ENCODE measurements at places on chromosomes 1 and 21.

- no peak for DNase-seq
Measured at GRCh38 chr1:231493421-231494185, 34.9 kb upstream of the TSNAX start.

- DNase-seq: no peak
Measured at GRCh38 chr1:32892368-32893197, 6.3 kb downstream of the HPCA start.

GRCh38 chr21:32570456-32570855, 14.9 kb downstream of the TCP10L start:
- no peak for DNase-seq

GRCh38 chr1:89673251-89673650, 40.3 kb downstream of the LRRC8C start:
- no peak for DNase-seq

DNA sequence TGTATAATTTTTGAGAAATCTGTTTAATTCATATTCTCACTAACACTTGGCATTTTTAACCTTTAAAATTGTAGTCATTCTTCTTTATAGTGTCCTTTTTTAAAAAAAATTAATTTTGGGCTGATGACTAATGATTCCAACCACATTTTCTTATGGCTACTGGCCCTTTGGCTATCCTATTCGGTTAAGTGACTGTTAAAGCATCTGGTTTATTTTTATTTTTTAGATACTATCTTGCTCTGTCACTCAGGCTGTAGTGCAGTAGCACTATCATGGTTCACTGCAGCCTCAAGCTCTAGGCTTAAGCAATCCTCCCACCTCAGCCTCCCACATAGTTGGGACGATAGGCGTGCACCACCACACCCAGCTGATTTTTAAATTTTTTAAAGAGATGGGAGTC, 723.2 kb upstream of the CXADR start:
- no peak for DNase-seq

GRCh38 chr1:209884665-209885117, 53.3 kb upstream of the SYT14 start:
- no peak for DNase-seq

DNA sequence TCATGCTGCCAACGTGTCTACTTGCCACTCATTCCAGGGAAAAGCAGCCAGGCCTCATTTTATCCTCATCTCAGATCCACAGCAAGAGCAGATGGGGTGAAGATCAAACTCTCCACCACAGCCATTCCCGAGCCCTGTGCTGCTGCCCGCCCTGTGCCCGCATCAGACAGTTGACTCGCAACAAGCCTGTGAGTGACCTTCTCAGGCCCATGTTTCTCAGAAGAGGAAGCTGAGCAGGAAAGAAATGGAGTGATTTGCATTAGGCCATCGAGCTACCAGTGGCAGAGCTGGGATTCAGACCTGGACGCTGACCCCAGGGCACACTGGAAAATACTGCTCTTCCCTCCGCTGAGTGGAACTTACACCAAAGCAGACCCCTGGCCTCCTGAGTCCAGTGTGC, 1.2 kb downstream of the CNR2 start:
- no peak for DNase-seq

DNA sequence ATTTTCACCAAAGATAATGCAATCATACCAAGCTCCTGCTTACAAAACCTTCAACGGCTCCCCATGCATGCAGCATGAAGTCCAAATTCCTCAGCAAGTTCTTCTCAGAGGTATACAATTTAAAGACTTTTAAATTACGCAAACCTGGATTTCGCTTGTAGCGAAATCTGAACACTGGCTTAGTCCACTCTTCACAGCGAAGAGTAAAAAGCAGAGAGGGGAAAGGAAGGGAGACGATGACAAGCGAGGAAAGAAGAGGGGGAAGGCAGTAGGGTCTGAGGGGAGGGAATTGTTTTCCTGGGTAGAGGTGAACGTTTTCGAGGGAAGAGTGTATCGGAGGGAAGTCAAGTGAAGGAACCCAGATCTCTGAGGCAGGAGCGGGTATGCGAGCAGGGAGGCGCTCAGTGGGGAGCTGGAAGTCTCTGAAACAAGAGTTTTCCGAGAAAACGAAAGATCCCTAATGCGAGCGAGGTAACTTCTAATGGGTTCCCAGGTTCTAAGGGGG, 790 bp downstream of the TESK2 start:
- no peak for DNase-seq

DNA sequence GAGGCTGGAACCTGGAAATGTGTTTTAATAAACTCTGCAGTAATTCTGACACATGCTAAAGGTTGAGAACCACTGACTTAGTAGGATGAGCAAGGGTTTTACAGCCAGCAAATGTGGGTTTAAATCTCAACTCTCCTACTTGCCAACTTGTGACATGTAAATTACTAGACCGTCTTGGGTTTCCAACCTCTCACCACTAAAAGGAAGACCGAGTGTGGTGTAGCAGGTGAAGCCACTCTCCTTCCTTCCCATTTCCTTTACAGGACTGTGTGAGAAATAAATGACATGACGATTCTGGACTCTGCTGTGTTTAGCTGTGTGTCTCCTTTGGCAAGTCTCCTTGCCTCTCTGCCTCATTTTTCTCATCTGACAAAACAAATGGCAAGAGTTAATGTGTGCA, 49.5 kb upstream of the DNAJC6 start:
- DNase-seq: no peak

- no peak for DNase-seq
Measured at GRCh38 chr1:200919386-200919785, 24.7 kb downstream of the INAVA start.

GRCh38 chr1:109541102-109541501, 1.4 kb downstream of the GPR61 start:
- no peak for DNase-seq

DNA sequence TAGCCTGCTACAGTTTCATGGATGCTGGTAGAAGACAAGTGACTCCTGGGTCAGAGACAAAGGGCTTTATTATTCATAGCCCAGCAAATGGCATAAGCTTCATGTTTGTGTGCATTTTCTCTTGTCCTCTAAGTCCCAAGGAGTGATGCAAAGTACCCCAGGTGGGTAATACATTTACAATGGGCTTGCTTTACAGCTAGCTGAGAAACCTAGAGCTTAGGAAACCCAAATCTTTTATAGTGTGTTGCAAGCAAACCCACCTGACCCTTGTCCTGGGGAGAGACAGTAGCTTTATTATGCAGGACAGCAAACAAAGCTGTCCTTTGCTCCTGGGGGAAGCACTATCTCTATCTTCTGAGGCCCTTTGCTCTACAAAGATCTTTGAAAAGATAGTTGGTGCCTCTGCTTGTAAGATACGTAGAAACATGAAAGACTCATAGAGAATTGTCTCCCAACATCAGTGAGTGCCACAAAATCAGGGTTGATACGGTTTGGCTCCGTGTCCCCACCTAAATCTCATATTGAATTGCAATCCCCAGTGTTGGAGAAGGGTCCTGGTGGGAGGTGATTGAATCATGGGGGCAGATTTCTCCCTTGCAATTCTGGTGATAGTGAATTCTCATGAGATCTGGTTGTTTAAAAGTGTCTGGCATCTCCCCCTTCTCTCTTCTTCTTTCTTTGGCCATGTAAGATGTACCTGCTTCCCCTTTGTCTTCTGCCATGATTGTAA, 315.8 kb upstream of the USP24 start:
- DNase-seq: no peak

DNA sequence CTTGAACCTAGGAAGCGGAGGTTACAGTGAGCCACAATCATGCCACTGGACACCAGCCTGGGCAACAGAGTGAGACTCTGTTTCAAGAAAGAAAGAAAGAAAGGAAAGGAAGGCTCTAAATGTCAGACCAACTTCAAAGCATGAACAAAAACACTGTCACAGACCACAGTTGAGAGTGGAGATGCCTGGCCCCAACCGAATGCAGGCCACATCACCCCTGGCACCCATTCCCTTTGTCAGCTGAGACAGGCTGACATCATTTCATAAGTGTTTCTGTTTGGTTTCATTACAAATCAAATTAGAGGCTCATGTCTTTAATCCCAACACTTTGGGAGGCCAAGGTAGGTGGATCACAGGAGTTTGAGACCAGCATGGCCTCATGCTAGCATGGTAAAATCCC, 28.6 kb upstream of the NADK start:
- no peak for DNase-seq

DNA sequence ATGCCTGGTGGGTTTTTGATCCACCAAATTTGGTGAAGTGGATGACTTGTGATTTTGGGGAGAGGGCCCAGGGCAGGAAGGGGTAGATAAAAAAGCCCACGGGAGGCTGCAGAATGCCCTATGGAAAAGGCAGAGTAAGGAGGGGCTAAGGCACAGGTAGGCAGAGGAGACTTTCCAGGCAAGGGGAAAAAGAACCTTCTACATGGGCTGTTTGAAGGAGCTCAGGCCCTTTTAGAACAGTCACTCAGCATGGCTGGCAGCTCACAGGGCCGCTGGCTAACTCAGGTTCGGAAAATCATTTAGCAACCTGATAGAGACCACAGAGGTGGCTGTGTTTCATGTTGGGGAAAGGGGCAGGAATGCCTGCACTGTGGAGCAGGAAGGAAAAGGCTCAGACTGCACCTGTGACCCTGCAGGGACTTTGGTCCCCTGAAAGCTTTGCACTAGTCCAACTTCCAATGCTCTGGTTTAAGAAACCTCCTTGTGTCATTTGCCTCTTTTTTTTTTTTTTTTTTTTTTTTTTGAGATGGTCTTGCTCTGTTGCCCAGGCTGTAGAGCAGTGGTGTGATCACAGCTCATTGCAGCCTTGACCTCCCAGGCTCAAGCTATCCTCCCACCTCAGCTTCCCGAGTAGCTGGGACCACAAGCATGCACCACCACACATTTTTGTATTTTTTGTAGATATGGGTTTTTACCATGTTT, 58.5 kb upstream of the ENAH start:
- DNase-seq: no peak

DNA sequence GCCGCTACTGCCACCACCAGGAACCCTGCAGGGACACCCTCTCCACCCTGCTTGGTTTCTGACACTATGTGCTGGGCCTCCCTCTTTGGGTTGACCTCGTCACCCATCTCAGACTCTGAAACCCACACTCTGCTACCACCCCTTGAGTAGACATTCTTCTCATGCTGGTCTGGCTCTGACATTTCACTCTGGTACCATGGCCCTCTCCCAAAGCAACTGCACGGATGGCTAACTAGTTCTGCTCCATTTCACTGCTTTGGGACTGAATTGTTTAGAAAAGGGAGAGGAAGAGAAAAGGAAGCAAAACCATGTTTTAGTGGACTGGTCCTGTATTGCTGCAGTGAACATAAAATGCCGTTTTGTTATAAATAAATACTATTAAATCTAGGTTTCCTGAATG, 137.8 kb downstream of the KCNK2 start:
- DNase-seq: no peak
